Tibial nerve (tissue), 4 donors: ENCODE measurements at places on chromosomes 11 and 22. TPM values are rescaled to one million over a fixed set of nuclear protein-coding genes. Genes with fewer than 3 reads are reported as not detected.

- no peaks in the 10 kb centered on the region for H3K36me3 ChIP-seq
- DNase-seq, result peak; percentile 6
- no peak overlapping the region for H3K4me3 ChIP-seq
- H3K27me3 ChIP-seq, result no peaks in the 10 kb centered on the region
Measured at GRCh38 chr22:47171441-47172221, 409.2 kb downstream of the TBC1D22A start.

- DNase-seq, result no peak
- no peaks in the 10 kb centered on the region for H3K27me3 ChIP-seq
- no peak overlapping the region for H3K4me3 ChIP-seq
- H3K36me3 ChIP-seq, result no peaks in the 10 kb centered on the region
Measured at GRCh38 chr11:64090806-64091516, 55.2 kb downstream of the FLRT1 start.

LRFN4 gene
- total RNA-seq, result 14.0 TPM

GRCh38 chr22:39661842-39662685 is 91.5 kb downstream of the CACNA1I start:
- H3K36me3 ChIP-seq, result no peaks in the 10 kb centered on the region
- H3K27me3 ChIP-seq, result no peaks in the 10 kb centered on the region
- H3K4me3 ChIP-seq, result peak overlapping the region; percentile 33
- H3K4me1 ChIP-seq, result peaks cover 11% of the 10 kb centered on the region

GRCh38 chr11:10005955-10006525 is 288.0 kb downstream of the SBF2 start:
- H3K4me1 ChIP-seq, result no peaks in the 10 kb centered on the region
- no peak overlapping the region for H3K27ac ChIP-seq
- H3K36me3 ChIP-seq, result peaks cover 5% of the 10 kb centered on the region
- H3K4me3 ChIP-seq, result no peak overlapping the region
- no peak for DNase-seq
- no peaks in the 10 kb centered on the region for H3K27me3 ChIP-seq

SHANK2 gene
- 1.2 TPM for total RNA-seq

MUC2 gene
- not detected for total RNA-seq

DNA sequence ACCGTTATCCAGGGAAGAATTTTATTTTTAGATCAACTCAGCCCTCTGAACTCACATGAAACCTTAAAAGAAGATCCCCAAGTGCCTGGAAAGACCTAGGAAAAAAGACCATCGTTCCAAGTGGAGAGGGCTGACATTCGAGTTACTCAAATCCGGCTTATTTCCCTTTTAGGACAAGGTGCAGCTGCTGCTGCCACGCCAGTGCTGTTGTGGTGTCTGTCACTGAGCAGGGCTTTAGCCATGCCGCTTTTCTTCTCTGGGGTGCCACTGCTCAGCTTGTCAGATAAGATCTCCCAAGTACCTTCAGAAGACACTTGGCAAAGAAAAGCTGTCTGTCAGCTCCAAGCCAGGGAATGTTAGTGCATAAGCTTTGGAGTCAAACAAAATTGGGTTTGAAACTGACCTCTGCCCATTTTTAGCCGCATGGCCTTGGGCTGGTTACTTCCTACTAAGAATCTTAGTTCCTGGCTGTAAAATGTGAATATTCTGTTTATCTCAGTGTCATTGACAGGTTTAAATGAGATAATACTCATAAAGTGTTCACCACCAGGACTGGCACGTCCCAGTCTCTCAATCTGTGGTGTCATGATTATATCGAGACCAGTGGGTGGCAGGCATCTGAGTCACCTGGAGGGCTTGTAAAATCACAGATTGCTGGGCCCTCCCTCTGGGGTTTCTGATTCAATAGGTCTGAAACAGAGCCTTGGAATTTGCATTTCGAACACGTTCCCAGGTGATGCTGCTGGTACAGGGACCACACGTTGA is 117.5 kb downstream of the PKNOX2 start:
- no peak overlapping the region for H3K27ac ChIP-seq
- peaks cover 18% of the 10 kb centered on the region for H3K4me1 ChIP-seq
- no peaks in the 10 kb centered on the region for H3K36me3 ChIP-seq
- no peak for DNase-seq

SMIM35 gene
- total RNA-seq, result not detected
